Breast epithelium (tissue), 4 donors: ENCODE measurements at places on chromosomes 2 and 18. TPM values are rescaled to one million over a fixed set of nuclear protein-coding genes. Genes with fewer than 3 reads are reported as not detected.

ABHD1 gene
- total RNA-seq, result 0.29 TPM

DNA sequence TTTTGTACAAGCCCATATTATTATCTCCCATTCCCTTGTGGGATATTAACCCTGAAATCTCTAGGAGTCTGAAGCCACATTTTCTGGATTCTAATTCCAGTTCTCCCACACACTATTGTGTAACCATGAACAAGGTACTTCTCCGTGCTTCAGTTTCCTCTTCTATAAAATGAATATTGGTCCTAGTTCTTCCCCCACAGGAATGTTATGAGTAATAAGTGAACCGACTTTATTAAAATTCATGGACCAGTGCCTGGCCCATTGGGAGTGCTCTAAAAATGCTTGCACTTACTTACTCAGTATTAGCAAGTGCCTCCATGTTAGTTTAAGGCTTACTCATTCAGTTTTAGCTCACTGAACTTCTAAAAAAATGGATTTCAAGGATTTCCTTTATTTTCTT lies 1.4 kb upstream of the ACMSD start:
- no peak for DNase-seq

DNA sequence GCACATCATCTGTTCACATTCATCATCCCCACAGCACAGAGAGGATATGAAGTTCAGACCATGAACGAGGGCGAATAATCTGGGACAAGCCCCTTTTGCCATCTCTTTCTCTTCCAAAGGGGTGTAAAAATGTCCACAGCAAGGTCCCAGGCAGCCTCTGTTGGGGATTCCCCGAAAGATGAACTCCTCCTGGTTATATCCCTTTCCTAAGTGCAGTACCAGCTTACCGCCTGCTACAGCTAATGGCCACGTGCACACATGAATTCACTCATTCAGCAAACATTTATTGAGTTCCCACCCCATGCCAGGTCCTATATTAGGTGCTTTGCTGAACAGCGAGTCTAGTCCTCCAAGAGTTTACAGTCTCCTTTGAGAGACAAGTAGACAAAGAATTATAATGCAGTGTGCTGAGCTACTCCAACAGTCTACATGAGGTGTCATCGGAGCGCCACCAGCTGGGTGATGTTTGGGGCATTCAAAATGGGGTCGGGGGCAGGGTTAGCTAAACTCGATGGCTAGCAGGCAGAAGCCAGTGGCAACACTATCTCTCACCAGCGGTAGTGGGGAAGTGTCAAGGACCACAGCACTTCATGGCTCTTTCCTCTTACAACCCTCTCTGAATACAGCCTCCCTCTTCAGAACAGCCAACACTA lies 228.9 kb downstream of the TMEM163 start:
- no peak for DNase-seq

DNA sequence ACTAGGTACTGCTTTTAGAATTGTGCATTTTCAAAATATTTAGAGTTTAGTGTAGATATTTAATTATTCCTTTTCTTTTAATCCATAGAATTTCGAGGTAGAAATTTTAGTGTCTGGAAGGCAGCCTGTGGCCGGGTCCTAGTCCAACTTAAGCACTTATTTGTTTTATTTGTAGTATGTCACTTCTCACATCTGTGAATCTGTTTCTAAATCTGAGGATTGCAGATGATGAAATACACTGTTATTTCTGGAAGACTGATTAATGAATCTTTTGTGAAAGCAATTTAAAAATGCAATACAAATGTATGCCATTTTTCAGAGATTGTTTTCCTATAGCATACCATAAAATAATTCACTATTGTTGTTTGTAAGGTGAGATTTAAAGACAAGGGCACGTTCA lies 483.9 kb upstream of the TRIB2 start:
- no peak for DNase-seq

PSMA8 gene
- total RNA-seq, result not detected

DNA sequence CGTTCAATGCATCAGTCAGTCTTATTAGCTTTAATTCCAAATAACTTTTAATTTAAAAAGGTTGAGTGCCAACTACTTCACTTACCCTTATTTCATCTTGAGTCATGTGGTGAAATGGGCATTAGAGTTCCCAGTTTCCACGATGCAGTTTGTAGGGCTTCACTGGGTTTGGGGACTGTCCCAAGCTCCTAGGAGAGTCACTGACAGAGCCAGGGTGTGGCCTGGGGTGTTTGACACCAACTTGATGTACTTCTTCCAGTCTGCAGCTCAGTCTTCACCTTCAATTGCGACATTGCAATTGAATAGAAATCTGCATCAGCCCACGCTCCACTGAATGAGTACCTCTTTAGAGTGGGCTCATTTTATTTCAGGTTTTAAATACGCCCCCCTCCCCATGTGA lies 165.3 kb downstream of the ARL4C start:
- DNase-seq, result no peak

DNA sequence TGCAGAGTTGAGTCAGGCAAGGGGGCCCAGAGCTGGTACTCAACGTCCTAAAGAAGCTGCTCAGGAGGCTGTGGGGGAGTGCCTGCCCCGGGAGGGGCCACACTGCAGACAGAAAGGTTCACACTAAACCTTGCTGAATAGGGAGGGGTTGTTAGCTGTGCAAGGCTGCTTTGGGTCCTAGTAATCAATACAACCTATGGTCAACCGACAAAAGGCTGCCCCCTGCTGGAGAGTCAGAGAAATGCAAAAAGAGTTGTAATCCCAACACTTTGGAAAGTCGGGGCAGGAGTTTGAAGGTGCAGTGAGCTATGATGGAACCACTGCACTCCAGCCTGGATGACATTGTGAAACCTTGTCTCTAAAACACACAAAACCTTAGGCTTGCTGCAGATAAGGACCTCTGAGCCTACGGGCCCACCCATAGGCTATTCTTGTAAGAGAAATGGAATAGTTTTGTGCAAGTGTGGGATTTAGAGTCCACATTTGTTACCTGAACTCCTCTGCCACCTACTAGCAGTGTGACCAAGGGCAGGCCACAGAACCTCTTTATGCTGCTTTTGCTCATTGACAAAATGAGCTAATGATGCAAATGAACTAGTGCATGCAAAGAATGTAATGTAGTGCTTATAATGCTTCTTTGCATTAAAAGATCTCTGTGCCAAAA lies 81.5 kb downstream of the PRPF40A start:
- DNase-seq, result no peak

GRCh38 chr2:195838002-195838401 lies 181.0 kb downstream of the SLC39A10 start:
- DNase-seq, result no peak

LRATD1 gene
- total RNA-seq, result 4.9 TPM

DNA sequence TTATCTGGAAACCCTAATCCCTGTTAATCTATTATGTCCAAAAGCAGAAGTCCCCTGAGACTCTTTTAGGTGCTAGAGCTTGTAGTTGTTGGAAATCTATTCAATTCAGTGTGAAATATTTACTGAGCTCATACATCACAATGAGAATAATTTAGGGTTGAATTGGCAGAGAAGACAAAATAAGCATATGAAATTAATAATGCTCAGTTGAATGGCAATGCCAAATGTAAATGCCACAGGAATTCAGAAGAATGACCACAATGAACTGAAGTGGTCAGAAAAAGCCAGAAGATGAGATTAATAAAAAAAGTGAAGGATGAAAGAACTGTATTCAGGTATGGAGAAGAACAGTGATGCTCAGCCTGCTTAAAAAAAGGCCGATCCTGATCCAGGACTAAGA lies 8.0 kb upstream of the STAT4 start:
- DNase-seq, result no peak
